ENCODE measurements at places on chromosomes 12 and 14.

GRCh38 chr12:41701943-41702601 is 442.6 kb downstream of the GXYLT1 start:
- DNase-seq: no peak

DNA sequence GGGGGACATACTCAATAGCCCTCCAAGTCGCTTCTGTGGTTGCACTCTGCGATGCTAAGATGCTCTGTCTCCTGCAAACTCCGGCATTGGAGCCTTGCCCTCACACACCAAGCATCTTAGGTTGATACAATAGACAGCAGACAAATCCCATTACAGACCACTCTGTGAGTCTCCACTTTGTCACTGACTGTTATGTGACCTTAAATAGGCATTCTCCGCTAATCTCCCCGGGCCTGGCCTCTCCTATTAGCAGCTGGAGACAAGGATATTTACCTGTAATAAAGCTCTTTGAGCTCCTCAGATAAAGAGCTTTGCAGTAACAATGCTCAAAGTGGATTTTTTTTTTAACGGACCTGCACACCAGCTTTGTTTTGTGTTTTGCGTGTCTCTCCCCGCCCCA is 479.7 kb upstream of the TBX3 start:
- no peak for DNase-seq

DNA sequence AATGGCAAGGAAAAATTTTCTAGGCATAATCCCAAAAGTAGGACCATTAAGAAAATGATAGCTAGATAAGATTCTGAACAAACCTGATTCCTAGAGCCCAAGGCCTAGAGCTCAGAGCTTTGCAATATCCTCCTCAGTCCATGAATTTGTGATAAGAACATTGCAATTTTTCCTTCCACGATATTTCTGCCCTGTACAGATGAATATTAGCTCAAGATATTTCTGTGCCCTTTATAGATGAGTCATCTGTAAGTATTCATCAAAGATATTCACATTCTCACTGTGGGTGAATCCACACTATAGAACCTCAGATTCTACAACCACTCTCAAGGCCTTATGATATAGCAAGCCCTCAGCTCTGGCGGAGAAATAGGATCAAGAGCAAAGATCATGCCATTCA is 37.5 kb downstream of the EAPP start:
- no peak for DNase-seq

DNA sequence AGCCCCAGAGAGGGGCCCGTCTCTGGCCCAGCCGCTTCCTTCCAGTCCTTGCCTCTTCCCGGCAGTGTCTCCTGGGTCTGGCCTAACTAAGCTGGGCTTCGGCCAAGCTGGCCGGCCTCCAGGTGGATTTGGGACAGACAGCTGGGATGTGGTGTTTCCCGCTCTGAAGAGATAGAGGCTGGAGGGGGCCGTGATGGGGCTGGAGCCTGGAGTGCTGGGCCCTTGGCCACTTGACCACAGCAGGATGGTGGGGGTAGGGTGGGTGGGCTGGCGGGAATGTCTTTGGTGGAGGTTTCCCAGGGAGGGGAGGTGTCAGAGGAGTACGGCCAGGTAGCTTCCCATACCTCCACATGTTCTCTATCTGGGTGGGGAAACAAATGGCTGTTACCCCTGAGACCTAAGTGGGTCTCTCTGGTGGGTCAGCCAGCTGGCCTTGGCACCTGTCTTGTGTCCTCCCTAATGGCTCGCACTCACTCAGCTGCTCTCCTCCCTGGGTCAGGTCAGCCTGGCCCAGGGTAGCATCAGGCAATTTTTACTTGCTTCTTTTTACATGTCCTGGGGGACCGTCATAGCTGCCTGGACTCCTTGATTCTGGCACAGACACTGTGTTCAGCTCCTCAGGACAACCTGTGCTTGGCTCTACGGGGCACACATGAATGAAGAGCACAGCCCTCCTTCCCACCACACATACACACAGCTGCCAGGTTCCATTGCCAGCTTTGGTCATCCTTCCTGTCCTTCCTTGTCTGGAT is 19.8 kb upstream of the PGF start:
- DNase-seq: no peak

GRCh38 chr12:107660235-107660634 is 25.4 kb upstream of the PWP1 start:
- DNase-seq: no peak

GRCh38 chr12:27486961-27487360 is 37.0 kb upstream of the PPFIBP1 start:
- DNase-seq: no peak

DNA sequence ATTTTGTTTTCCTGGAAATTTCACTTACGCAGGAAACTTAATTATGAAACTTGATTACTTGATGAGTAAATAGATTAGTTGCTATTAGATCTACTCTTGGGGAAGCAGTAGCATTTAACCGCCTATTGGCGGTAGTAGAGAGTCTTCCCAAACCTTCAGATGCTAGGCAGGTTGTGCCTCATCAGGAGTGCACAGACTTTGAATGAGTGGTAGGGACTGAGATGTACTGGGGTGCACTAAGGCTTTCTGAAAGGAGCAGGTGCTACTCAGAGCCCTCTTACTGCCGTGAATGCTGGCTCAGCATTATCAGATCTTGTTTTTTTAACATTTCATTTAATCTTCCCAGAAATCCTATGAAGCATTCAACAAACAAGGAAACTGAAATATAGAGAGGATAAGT is 7.7 kb downstream of the GATC start:
- no peak for DNase-seq

DNA sequence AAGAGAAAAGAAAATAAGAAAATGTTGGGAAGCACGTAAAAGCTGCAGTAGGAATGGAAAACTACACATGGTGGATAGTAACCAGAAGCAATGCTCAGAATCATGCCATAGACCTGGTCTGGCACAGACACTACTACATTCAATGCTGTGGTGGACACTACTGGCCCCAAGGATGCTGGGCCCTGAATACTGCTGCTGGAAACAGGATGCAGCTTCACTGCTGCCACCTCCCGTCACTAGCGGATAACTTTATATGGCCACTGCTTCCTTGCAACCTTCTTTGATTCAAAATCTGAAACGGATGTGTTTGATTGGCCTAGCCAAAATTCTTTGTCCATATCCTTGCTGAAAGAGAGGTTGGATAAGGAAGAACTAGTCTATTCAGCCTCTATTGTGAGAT is 30.7 kb downstream of the ADCY6 start:
- DNase-seq: no peak
